ENCODE measurements at places on chromosomes 2 and 18.

GRCh38 chr2:225076125-225076524, 33.9 kb upstream of the DOCK10 start:
- DNase-seq: no peak

DNA sequence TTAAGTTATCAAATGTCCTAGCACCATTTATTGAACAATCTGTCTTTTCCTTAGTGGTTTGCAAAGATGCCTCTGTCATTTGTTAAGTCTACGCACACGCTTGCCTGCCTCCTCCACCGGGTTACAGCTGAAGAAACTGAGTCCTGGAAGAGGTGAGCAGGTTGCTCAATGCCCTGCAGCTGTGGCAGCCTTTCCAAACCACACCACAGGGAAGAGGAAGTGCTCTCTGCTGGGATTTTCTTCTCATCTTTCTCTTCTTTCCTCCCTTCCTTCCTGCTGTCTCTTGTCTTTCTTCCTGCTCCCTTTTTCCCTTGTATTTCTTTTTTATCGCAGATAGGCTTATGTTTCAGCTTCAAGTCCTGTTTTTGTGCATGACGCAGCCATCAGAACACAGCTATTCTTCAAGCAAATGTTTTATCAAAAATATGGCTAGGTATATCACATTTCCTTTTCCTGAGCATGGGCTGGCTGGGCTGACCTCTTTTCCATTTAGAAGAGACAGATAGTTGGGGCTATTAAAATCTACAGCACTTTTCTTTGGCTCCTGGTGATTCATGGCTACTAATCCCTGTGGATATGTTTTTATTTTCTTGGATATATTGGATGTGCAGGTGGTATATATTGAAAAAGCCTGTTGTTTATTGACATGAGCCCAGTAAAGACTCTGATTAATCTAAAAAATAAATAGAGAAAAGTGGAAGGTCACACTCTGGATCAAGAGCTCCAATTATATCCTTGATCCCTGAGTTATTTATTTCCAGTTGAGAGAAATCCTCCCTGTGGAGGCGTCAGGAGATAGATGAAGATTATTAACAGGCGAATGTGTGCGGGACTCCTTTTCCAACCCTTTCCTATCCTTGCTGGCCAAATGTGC, 214.6 kb downstream of the TSN start:
- DNase-seq: no peak

- no peak for DNase-seq
These were observed 34.8 kb upstream of the CCDC102B start for GRCh38 chr18:68763083-68763482.

DNA sequence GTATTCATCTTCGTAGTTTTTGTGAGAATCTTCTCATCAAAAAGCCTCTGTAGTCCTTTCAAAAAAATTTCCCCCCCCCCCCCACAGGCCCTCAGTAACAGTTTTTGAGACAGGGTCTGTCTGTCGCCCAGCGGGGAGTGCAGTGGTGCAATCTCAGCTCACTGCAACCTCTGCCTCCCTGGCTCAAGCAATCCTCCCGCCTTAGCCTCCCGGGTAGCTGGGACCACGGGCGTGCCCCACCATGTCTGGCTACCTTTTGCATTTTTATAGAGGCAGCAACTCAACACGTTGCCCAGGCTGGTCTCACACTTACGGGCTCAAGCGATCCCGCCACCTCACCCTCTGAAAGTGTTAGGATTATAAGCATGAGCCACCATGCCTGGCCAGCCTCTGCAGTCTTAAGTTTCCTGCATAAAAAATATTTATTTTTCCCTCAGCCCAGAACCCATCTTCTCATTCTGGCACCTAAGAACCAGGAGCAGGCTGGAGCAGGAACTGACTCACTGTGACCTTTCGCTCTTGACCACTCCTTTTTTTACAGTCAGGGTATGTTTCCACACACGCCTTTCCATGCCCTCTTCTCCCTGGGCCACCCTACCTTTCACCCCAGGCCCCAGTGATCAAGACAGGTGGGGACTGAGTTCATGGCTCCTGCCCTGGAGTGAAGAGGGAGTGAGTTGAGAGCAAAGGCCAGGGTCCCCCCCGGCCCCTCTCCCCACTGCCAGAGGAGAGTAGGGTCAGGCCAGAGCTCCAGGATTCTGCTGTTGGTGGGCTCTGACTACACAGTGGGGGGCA, 32.5 kb upstream of the NT5DC4 start:
- DNase-seq: peak; percentile 34

All from suprapubic skin (tissue), 4 donors.